ENCODE measurements at places on chromosomes 6 and 20.
A peak's percentile ranks its signal among the peaks of the same experiment; 100 is the strongest.

- DNase-seq = no peak
Observed at GRCh38 chr20:22686097-22686496, 101.7 kb upstream of the FOXA2 start.

DNA sequence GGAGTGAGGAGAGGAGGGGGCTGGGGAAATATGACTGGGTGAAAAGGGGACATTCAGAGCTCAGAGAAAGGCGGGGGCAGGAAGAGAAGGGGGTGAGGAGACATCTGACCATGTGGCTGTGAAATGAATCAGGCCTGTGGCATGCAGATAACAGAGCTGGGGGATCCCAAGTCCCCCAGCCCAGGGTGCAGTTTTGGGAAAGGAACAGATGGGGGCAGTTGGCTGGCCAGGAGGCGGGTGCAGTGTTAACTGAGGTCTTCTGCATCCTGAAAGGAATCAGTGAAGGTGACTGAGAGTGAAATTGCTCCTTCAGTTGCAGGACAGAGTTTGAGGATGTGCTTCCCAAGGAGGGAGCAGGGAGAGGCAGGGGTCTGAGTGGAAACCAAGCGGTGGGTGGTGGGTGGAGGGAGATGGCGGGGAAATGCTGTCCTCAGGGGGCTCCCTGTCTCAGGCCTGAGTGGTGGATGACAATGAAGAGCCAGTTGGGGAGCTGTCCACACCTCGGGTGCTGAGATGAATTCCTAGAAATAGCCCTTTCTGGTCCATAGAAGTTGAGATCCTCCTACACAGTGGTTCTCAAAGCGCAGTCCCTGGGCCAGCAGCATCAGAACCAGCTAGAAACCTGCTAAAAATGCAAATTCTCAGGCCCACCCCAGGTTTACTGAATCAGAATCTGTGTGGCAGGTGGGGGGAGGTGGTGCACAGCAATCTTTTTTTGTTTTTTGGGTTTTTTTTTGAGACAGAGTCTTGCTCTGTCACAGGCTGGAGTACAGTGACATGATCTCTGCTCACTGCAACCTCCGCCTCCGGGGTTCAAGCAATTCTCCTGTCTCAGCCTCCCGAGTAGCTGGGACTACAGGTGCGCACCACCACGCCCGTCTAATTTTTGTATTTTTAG is 26.0 kb upstream of the CCDC167 start:
- DNase-seq = no peak

- no peak for DNase-seq
Observed at GRCh38 chr20:58854638-58855471, 2.3 kb downstream of the GNAS start.

DNA sequence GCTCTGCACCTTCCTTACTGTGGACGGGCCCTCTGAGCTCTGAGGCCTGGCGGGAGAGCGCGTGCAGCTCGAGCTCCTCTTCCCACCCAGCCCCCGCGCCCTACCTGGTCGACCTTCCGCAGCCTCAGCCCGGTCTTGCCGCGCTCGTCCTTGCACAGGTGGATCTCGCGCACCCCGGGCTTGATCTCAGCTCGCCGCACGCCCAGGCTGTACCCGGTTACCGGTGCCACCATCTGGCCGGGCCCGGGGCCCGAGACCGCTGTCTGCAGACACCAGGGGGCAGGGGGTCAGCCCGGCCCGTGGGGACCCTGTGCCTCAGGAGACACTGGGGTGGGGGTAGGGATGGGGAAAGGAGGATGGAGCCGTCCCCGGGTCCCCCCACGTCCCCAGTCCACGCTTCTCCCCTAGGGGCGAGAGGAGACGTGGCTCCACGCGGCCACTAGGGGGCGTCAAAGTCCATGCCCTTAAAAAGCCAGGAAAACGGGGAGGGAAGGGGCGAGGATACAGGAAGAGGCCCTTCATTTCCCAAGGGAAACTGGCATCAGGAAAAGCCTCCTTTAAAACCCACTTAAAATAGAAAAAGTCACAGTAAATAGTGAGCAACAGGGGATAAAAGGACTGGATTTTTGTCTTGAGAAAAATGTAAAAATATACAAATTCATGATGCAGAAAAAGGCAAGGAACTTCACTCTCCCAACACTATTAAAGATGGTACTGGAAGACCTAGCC is 15.5 kb downstream of the SDCBP2 start:
- peak; percentile 18 for DNase-seq

GRCh38 chr6:33771146-33772081 is 17.5 kb downstream of the LEMD2 start:
- DNase-seq = peak; percentile 30

- DNase-seq = no peak
Observed at GRCh38 chr20:32487381-32487780, 97.8 kb downstream of the NOL4L start.

DNA sequence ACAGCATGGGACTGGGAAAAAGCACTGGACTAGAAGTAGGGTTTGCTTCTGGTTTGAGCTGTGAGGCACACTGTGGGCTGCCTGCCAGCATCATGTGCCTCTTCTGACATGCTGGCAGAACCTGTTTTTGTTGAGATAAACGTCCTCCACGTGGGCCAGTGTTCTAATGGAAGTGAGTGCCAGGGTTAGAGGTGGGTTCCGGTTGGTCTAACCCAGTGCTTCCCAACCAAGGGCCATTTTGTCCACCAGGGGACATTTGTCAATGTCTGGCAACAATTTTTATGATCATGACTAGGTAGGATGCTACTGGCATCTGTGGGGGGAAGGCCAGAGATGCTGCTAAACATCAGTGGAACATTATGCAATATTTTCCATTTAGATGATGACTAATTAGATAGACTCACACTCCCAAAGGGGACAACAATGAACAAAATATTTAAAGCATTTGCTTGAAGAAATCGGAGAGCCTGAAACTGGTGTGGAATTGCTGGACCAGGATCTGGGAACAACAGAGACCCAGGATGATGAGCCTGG is 7.8 kb upstream of the APMAP start:
- DNase-seq = no peak

DNA sequence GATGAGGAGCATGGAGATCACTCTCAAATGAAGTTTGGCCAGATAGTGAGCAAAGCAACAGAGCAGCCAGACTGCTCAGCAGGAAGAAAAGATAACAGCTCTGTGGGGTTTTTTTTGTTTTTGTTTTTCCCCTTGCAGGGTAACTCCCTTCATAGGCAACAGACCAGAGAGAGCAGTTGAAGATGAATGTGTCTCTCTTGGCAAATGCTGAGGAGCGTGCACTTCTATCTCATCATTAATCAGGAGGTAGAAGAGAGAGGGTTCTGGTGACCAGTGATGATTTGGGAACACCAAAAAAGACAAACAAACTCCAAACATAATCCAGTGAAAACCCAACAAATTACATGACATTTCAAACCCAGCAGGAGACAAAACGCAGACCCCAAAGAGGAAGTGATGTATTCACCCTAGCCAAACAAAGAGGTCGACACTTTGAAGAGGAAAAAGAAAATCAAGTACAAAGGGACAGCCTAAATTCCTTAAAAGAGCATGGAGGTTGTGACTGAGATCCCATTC is 66.2 kb upstream of the RREB1 start:
- DNase-seq = no peak

DNA sequence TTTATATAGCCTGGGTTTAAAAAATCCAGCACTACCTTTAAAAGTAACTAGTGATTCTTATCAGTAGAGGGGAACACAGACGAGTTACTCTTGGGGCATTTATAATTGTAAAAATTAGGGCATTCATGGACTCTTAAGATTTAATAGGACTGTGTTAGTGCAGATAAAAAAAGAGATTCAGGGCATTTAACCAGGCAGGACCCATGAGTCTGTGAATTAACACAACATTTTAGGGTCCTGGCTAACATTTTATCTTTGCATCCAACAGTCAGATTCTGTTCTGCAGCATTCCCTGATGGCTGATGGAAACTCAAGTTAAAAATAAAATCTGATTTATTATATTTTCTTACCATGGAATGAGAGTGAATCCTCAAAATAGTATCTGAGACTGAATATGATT is 774.3 kb downstream of the PHF3 start:
- no peak for DNase-seq

- no peak for DNase-seq
Observed at GRCh38 chr6:2434912-2435311, 189.5 kb upstream of the GMDS start.

- no peak for DNase-seq
Observed at GRCh38 chr20:56552911-56553629, 20.0 kb downstream of the FAM209B start.

- no peak for DNase-seq
Observed at GRCh38 chr20:63689046-63690002, 7.1 kb upstream of the TNFRSF6B start.

- DNase-seq = no peak
Observed at GRCh38 chr6:11123978-11124377, 12.5 kb upstream of the ERVFRD-1 start.

DNA sequence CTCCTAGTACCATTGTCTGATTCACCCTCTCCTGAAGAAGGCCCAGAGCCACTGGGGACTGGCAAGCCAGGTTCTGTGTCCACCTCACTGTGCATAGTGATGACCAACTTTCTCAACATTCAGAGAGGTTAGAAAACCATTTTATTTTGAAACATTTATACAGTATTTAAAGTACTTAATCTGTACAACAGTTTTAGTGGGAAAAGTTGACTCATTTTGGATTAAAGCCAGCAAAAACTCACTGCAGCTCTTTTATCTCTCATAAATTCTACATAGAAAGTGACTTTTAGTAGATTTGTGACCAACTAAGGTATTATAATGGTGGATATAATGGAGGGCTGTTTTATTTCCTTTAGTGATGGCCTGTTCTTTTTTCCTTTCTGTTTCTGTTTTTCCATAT is 9.7 kb downstream of the TULP4 start:
- DNase-seq = no peak

DNA sequence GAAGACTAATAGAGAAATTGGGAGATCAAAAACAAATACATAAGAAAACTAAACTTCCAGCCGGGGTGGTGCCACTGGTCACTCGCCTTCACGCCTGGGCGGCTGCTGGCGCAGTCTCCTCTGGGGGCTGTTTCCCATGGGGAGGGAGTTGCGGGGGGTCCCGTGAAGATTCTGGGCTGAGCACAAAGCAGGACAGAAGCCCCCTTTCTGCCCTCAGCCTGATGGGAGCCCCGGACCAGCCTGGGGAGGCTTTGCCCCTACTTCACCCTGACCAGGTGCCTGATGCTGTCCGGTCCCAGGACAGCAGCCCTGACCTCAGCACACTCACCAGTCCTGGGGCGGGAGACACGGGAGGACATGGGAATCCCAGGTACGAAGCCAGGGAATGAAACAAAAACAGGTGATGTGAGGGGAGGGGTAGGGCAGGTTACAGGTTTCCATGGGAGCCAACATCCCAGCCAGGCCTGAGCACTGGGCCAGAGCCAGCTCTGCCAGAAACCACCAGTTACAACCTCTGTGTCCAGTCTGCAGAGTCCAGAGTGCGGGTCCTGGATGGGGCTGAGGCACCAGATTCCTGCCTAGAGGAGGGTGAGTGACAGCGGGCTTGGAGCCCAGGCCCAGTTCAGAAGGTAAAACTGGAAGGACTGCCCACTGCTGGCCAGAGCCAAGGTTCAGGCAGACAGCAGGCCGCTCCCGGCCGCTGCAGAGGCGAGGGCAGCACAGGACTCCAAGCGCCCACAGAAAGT is 326.4 kb downstream of the TAF4 start:
- no peak for DNase-seq

DNA sequence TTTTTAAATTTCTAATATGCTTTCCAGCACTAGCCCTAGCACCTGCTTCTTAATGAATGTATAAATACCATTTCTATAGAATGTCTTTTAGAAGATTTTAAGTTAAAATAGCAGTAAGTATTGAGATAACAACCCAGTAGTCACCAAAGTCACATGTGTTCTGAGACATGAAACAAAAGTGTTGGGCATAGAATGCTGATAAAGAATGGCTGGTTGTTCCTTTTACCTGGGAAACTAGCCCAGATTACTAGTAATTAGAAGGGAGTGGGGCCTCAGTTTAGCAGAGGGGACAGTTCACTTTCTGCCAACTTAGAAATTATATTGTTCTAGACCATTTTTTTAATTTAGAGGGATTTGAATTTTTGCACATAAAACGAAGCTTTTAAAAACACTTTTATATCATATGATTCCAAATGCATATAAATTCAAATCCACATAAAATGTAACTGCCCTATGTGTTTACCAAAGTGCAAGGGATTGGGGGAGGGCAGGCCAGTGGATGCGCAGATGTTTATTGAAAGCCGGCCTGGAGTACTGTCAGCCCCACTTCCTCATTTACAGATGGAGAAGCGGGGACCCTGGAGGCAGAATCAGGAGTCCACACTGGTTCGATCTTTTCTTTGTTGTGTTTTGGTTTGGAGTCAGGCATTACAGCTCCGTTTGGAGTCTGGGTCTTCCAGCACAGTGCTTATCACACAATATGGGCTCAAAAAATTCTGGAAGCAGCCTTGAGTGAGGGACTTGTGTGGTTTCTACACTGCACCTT is 139.8 kb downstream of the ZDHHC14 start:
- no peak for DNase-seq

DNA sequence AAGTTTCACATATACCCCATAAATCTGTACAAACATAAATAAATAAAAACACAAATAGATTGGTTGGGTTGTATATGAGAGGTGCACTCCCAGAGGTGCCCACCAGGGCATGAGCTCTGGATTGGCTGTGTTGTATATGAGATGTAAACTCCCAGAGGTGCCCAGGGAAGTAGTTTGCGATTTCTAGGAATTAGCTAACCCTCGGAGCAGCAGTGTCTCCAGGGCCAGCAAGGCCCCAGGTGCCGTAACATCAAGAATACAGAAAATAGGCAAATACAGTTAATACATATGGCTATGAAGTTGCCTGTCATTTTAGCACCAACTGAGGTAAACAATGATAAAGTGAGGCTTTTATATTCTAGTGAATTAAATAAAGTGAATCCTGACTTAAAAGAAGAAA is 5.4 kb upstream of the GINM1 start:
- no peak for DNase-seq

DNA sequence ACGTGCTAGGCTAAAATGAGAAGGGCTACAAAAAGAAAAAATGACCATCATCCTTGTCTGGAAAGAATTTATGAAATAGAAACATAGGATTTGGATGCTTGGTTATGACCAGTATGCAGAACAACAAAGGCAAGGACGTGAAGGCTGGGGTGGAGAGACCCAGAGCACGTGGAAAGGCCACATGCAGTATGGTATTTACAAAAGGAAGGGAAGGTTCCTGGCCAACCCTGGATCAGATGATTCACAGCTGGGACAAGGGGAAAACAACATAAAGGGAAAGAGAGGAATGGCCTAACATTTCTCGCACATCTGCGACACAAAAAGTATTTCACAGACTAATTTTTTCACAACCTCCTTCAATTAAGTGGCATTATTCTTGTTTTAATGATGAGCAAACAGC is 8.2 kb downstream of the STX7 start:
- DNase-seq = no peak

Measured in stimulated activated CD8-positive, alpha-beta memory T cell treated with anti-CD3 and anti-CD28 coated beads, Interleukin-4, amount 100 ng/mL, for 4 hours (primary cell).